AG10803 (cell line): ENCODE measurements at places on chromosomes 3 and 15.

DNA sequence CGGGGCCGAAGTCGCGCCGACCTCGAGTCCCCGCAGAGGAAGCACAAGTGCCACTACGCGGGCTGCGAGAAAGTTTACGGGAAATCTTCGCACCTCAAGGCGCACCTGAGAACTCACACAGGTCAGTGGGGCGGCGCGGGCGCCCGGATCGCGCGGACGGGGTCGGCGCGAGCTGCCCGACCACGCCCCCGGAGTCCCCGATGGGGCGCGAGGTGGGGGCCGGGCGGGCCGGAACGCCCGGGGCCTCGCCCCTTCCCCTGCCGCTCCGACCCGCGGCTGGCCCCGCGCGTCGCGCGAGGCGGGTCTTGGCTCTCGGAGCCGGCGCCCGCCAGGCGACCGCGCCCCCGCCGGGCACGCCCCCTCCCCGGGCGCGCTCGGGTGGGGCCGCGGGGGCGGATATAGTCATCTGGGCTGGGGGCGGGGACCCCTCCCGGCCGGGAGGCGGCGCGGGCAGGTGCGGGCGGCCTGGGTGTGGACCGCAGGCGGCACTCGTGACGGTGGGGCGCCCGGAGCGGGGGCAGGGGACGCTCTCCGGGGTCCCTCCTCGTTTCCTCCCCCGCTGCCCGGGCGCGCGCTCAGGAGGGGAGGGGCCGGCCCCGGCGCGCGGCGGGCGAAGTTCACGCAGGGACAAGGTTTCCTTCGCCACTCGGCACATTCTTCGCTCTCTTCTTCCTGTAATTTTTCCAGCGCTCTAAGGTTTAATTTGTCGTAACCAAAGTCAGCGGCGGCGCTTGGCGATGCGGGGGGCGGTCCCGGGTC lies 1.2 kb downstream of the KLF13 start:
- peak; percentile 35 for DNase-seq

GRCh38 chr3:51401735-51402134 lies 10.7 kb downstream of the RBM15B start:
- no peak for DNase-seq

DNA sequence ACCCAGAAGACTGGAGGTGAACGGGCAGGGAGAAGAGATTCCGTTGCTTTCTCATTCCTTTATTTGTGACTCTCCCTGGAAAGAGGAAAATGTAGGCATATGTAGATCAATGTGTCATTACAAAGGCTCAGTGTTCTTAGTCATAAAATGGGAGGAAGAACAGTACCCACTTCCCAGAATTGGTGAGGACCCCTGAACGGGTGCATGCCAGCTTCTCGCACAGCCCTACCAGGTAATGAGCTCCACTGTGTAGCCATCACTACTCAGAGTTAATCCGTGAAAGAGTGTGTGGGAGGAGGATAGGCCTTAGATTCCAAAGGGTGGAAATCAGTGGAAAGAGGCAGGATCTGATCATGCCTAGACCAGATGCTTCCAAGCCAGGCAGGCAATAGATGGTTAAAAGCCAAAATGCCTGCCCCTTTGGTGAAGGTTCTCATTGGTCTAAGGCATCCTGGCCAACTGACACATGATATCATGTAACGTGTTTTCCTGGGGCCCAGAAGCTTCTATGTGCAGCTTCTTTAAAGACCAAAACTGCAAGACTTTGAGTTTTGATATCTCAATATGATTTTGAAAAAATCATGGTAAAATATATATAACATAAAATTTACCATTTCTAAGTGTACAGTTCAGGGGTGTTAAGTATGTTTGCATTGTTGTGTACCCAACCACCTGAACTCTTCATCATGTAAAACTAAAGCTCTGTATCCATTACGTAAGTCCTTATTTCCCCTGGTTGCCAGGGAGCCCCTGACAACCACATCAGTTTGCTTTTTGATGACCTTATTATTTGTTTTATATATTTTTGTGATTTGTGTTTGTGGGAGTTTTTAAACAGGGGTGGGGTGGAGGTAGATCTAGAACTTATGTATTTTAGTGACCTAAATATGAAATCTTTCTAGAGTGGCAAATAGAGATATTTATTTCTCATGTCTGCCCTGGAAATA lies 402.2 kb upstream of the CFAP20DC start:
- no peak for DNase-seq

- DNase-seq = no peak
Observed at GRCh38 chr3:54784021-54784420, 143.8 kb downstream of the LRTM1 start.

- DNase-seq = no peak
Observed at GRCh38 chr3:142273501-142273900, 48.1 kb upstream of the GK5 start.

DNA sequence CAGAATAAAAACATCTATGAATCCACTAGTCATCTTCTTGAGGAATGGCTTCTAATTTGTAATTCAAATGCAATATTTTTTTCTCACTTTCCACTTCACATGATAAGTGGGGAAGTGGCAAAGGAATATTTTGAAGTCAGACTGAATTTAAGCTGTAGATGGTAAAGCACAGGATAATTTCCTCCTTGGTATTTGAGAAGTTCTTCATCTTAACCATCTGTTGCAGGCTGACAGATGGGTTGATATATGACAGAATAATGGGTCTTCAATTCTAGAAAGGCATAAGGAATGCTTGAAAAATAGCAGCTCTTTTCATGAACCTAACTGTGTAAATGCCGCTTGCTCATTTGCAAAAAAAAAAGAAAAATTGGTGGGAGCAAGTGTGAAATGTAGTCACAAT lies 66.5 kb upstream of the SNTN start:
- no peak for DNase-seq

GRCh38 chr3:187533797-187534196 lies 136.4 kb downstream of the SST start:
- DNase-seq = no peak

- no peak for DNase-seq
Observed at GRCh38 chr15:58582160-58582559, 150.4 kb downstream of the LIPC start.

GRCh38 chr3:115384381-115384780 lies 237.3 kb upstream of the ZBTB20 start:
- DNase-seq = no peak

- DNase-seq = no peak
Observed at GRCh38 chr15:73965094-73965757, 26.9 kb downstream of the STOML1 start.

DNA sequence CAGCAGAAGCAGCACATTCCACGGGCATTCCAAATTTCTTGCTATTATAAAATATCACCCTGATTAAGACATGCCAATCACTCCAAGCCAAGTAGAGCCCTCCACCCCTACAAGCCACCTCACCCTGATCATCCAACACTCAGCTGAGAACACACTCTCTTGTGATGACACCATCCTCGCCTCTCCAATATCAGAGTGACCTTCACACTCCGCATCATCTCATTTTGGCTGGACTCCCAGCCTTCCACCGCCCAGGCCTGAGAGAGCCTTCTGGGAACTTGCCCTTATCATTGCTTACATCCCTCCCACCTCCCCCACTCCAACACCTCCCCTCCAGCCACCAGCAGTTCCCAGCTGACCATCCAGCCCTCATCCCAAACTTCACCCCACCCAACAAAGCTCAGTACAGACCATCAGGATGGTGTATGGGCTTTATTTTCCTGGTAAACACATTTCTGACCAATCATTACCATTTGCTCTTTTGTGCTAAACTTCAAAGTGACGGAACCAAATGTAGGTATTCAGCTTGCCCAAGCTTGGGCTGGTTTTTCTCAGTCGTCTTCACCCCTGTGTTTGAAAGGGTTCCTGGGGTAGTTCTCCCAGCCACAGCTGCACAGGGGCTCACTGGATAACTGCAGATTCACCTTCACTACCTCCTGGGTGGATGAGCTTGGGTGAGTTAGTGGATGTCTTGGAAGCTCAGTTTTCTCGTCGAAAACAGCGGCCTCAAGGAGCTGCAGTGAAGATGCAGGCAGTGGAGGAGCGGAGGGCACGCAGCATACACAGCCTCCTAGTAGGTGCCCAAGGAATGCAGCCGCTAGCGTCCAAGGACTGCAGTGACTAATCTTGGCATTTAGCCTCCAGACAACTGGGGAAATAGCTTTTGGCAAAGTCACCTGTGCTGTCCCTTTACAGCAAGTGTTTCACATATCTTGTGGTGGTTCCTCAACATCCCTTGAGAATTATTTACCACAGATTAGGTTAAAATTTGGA lies 115.1 kb downstream of the LIPC start:
- peak; percentile 97 for DNase-seq

DNA sequence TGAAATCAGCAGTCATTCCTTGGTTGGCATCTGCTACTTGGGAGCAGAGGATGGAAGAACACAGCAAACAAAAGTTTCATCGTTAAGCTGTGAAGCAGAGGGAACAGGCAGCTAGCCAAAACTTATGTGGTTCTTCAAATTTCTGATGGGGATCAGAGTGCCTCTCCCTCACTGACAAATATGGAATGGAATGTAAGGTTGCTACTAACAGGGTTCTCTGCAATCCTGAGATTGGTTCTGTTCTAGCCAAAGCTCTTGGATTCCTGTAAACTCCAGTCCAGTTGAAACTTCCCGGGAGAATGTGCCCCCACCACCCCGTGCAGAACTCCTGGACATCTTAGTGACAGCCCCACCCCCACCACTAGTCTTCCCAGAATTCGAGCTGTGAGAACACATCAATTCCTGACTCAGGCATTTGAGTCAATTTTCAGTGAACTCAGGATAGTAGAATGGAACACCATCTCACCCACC lies 55.9 kb upstream of the PHLDB2 start:
- peak; percentile 100 for DNase-seq
